ENCODE measurements at places on chromosomes 7 and 10. TPM values are rescaled to one million over a fixed set of nuclear protein-coding genes. Genes with fewer than 3 reads are reported as not detected.

Gene CYP2C19
- not detected for total RNA-seq

Gene POT1
- 13.3 TPM for total RNA-seq

Gene INA
- total RNA-seq = 31.4 TPM

Gene SYNPO2L
- total RNA-seq = not detected

Gene MMRN2
- total RNA-seq = 0.81 TPM

Gene MPP7
- total RNA-seq = 0.07 TPM

Gene NT5C2
- 76.7 TPM for total RNA-seq

Gene FBXL13
- 0.61 TPM for total RNA-seq

Gene MYL10
- total RNA-seq = not detected

Measured in A549 treated with CORT108297 at 1 μM for 4 hours (cell line).